ENCODE measurements at places on chromosomes 13 and 19.

DNA sequence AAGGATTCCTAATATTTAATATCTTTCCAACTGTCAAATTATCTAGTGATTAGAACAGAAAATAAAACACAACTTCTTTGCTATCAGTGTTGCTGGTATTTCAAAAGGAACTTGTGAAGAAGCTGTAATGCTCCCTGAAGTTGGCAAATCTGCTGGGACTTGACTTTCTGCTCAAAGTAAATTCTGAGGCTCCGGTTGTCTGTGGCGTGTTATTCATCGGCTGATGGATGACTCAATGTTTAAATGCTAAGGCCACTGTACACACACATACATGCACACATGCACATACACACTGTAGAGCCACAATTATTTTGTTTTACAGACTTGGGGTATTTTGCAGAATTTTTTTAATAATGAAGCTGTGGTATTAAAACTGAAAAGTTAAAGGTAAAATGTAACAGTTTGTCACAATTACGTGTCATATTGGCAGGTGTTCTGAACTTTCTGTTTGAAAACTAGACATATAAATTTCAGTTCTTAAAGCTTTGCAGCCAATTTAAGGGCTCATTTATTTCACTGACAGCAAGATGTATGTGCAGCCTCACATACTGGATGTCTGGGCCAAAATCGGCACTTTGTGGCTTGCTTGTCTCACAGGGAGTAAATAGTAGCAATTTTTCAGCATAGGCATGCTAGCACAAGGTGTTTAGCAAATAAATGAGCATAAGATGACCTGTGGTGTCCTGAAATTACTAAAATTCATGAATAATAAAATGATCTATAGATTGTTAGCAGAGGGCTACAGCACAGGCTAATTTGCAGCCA, 1691.7 kb upstream of the PCDH20 start:
- DNase-seq, result no peak

DNA sequence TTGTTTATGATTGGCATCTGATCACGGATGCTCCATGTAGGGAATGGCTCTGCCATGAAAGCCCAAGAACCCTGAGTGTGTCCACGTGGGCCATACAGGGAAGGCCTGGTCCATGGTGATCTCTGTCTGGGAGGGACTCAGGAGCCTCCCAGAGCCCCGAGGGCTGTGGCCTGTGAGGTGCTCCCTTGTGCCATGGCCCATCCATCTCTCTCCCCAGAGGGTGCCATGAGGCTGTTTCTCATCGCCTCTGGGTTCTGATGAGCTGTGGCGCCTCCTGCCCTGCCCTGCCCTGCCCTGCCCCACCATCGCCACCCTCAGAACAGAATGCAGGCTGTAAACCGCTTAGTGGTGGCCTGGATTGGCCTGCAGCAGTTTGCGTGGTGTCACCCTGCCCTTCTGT, 83.1 kb downstream of the ATP11A start:
- no peak for DNase-seq

DNA sequence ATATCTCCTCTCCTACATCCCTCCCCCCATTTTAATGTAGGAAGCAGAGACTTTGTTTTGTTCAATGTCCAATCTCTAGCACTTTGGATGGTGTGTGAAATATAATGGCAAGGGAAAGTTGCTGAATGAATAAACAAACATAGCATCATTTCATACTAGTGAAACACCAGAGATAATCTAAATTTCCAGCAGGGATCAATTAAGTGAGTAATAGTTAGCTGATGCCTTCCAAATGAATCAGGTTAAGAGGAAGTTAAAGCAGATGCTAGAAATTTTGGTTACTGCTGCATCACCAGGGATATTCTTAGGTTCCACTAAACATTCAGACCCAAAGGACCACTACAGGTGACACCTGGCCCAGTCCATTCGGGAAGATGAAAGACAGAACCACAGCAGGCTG, 8.1 kb downstream of the MRPS31 start:
- no peak for DNase-seq

- no peak for DNase-seq
These were observed 338.6 kb downstream of the FGF9 start for GRCh38 chr13:22009500-22009899.
